Nephron progenitor cell (in vitro differentiated cells): ENCODE measurements at places on chromosomes 1 and 21.

- DNase-seq: no peak
These were observed 2.0 kb upstream of the C1orf174 start for GRCh38 chr1:3902111-3902511.

- no peak for DNase-seq
These were observed 47.3 kb upstream of the FGGY start for GRCh38 chr1:59249396-59250137.

- no peak for DNase-seq
These were observed 209.1 kb upstream of the LYPLAL1 start for GRCh38 chr1:218964471-218965185.

DNA sequence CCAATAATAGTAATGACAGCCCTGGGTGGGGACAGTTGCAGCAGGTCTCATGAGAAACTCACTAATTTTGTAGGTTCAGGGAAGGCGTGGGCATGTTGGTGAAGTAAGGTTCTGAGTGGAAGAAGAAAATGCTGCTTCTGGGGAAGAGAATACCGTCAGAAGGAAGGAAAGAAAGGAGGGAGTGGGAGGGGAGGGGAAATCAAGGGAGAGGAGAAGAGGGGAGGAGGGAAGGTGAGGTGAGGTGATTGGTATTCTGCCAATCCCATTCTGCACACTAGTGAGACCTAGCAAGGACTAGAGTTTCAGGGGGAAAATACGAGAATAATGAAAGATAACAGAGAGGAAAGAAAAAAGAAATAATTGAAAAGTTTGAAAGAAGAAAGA is 32.4 kb upstream of the MGST3 start:
- DNase-seq: no peak

- DNase-seq: no peak
These were observed 233.1 kb upstream of the VAMP3 start for GRCh38 chr1:7538033-7538432.

- DNase-seq: no peak
These were observed 16.3 kb downstream of the ACBD6 start for GRCh38 chr1:180486092-180486491.

DNA sequence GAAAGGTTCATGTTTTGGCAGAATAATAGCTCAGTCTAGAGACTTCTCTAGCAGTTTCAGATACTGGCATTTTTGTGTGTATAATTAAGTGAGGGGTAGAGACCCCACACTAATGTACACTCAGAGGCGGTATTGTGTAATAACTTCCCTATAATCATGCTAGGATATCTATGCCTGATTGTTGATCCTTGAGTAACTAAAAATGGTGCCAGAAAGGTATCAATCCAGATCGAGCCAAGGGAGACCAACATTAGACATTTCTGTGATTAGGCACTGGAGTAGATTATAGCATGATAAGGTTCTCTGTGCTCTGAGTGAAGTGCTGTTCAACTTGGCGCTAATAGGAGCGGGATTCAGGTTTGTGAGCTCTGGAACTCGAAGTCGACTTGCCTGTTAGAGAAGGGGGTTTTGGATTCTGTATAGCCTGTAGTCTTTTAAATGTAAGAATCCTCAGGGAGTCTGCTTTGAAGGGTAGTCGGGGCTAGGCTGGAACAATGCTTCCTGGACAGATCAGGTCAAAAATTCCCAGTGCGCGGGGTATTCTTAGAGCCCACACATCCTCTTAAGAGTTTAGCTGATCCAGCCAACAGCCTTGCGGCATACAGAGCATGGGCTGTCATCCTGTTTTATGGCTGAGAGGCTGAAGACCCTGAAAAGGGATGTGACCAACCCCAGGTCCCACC is 24.2 kb downstream of the MAN1C1 start:
- no peak for DNase-seq

DNA sequence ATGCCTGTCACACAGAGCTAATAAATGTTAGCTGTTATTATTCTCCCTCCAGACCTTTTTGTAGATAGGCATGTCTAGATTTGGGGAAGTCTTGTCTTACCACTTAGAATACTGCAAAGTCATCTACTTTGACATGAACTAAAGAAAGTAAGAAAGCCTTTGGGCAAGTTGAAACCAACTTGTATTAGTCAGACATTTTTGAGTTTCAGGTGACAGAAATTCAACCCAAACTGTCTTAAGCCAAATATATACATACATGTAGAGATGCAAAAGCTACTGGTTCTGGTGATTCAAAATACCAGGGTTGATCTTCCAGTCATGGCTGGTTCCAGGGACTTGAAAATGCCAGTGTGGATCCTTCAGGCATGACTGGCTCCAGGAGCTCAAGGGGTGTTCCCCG is 276.8 kb upstream of the TMEM51 start:
- DNase-seq: no peak

GRCh38 chr1:180515364-180515763 is 13.0 kb upstream of the ACBD6 start:
- DNase-seq: no peak

GRCh38 chr1:189616893-189617292 is 860.8 kb downstream of the BRINP3 start:
- no peak for DNase-seq

GRCh38 chr1:10637834-10638558 is 158.4 kb downstream of the CASZ1 start:
- DNase-seq: no peak

DNA sequence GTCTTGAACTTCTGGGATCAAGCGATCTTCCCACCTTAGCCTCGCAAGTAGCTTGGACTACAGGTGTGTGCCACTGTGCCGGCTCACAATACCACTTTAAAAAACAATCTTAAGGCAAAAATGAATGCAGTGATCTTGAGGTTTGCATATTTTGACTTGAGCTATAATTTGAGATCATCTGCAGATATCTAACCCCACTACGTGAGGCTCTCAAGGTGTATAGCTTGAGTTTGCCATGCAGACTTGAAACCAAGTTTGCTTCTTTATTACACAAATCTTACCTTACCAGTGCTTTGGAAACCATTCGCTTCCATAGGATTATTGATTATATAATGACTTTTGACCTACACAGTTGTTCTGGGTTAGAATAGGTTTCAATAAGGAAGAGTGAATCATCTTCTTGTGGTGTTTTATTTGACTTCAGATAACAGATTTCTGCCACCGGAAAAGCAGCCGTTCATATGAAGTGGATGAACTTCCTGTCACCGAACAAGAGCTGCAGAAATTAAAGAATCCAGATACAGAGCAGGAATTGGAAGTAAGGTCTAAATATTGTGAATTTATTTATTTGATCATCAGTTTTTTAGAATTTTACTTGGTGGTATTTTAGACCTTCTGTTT is 155.1 kb downstream of the VPS13D start:
- no peak for DNase-seq
